ENCODE measurements at places on chromosomes 13 and 19. TPM values are rescaled to one million over a fixed set of nuclear protein-coding genes. Genes with fewer than 3 reads are reported as not detected.

PPM1N gene
- 2.7 TPM for polyA plus RNA-seq

REX1BD gene
- 122 TPM for polyA plus RNA-seq

C13orf46 gene
- 0.24 TPM for polyA plus RNA-seq

CEBPA gene
- 17.9 TPM for polyA plus RNA-seq

ADAMTSL5 gene
- not detected for polyA plus RNA-seq

- H3K4me1 ChIP-seq, result no peaks in the 10 kb centered on the region
- H3K27me3 ChIP-seq, result no peaks in the 10 kb centered on the region
- H3K27ac ChIP-seq, result no peak overlapping the region
Measured at GRCh38 chr13:103143432-103143831, 77.2 kb upstream of the SLC10A2 start.

GRCh38 chr19:30371960-30372824, at the start of gene ZNF536:
Gene ZNF536, plus strand, starts transcription at chr19:30372384. Its CDS starts 71,179 bp downstream, at chr19:30443563.
- H3K27me3 ChIP-seq, result peaks cover 38% of the 10 kb centered on the region
- no peaks in the 10 kb centered on the region for H3K4me1 ChIP-seq
- H3K4me3 ChIP-seq, result no peak within 1 kb of the TSS
- DNase-seq, result no peak
- no peak within 1 kb of the TSS for H3K27ac ChIP-seq

DNA sequence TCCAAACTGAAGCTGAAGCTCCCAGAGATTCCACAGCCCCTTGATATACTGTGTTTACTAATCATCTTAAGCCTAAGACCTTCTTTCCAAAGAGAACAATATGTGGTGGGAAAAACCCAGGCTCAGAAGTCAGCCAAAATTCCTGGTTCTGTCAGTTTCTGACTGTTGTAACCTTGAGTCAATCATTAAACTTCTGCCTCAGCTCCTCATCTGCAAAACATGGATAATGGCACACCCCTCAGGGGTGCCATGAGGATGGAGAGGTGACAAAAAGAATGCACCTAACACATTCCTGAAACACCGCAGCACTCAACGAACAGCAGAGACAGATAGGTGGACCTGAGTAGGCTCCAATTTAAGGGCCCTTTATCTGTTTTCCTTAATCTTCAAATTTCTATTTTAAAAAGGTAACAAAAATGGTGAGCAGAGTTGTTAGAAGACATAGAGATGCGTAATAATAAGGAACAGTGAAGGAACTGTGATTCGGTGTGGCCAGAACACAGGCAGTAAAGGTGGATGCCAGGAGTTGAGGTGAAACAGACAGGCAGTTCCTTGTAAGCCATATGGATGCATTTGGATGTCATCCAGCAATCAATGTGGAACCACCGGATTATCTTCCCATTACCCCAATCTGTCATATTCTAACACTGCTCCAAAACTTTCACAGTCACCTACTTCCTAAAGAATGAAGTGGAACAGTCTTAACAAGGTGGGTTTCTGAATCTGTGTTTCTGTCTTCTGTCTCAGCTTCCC, 56.6 kb upstream of the DOCK9 start:
- peaks cover 93% of the 10 kb centered on the region for H3K27me3 ChIP-seq
- no peaks in the 10 kb centered on the region for H3K4me1 ChIP-seq
- no peaks in the 10 kb centered on the region for H3K36me3 ChIP-seq
- DNase-seq, result no peak

DNA sequence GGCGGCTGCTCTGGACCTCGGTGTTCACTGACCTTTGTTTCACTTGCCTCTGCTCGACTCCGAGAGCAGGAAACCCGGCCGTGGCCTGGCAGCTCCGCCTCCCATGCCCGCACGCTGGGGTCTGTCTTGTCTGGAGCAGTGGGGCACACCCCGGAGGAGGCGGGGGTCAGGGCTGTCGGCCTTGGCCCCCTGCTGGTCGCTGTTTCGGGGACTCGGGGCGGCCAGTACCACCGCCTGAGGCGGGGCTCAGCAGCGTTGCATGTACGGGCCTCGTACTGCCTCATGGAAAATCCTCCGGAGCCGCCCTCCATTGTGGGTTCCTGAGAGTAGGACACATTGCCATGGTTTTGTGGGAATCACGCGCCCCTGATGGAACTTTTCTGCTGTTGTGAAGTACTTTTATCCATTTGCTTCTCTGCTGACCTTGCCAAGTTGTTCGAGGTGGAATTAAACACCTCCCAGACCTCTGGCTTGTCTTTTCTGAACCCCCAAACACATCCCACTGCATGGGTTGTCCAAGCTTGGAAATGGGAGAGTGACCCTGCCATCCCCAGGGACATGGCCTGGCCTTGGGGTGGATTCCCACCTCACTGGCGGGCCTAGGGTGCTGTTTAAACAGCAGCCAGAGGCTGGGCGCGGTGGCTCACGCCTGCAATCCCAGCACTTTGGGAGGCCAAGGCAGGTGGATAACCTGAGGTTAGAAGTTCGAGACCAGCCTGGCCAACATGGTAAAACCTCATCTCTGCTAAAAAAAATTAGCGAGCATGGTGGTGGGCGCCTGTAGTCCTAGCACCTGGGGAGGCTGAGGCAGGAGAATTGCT, 5.5 kb upstream of the NDUFS7 start:
- H3K4me1 ChIP-seq, result no peaks in the 10 kb centered on the region
- H3K36me3 ChIP-seq, result peaks cover 13% of the 10 kb centered on the region
- no peaks in the 10 kb centered on the region for H3K27me3 ChIP-seq
- no peak for DNase-seq
- H3K27ac ChIP-seq, result no peak overlapping the region
- H3K4me3 ChIP-seq, result no peak overlapping the region

- no peak overlapping the region for H3K4me3 ChIP-seq
- H3K4me1 ChIP-seq, result peaks cover 23% of the 10 kb centered on the region
- no peak for DNase-seq
- H3K36me3 ChIP-seq, result no peaks in the 10 kb centered on the region
Measured at GRCh38 chr19:38280030-38280921, 15.9 kb downstream of the SPINT2 start.

DNA sequence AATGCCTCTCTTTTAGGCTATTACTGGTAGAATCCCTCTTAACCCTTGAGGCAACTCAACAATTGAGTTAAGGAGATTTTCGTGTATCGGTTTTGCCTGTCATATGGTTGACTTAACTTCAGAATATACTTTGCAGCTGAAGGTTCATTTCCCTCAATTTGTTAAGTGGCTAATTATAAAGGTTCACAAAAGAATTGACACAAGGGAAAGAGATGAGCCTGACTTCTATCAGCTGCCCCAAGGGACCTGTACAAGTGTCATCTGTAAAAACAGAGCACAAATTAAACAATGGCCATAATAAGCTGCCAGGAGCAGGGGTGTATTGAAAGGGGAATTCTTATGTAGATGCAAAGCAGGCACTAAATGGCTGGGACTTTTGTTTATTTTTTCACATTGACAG, 334.8 kb upstream of the OBI1 start:
- no peaks in the 10 kb centered on the region for H3K4me1 ChIP-seq
- no peak overlapping the region for H3K27ac ChIP-seq
- H3K36me3 ChIP-seq, result no peaks in the 10 kb centered on the region
- DNase-seq, result no peak
- no peak overlapping the region for H3K4me3 ChIP-seq

DNA sequence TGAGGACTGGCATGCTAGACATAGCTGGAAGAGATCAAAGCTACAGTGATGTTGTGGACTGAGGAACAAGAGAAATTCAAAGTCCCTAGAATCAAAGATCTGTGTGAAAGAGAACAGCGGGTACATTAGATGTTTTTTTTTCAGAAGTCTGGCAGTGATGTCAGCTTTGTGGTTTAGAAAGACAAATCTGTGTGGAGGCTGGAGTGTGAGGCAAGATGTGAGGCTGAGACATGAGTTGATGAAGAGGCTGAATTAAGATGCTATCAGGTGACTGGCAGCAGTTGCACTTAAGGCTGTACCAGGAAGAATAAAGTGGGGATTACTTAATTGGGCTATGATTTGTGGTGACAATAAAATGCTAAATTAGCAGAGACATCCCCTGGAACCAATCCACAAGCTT, 46.5 kb downstream of the DNAJC3 start:
- no peak for DNase-seq
- no peaks in the 10 kb centered on the region for H3K4me1 ChIP-seq
- peaks cover 28% of the 10 kb centered on the region for H3K36me3 ChIP-seq
- no peaks in the 10 kb centered on the region for H3K27me3 ChIP-seq
- H3K4me3 ChIP-seq, result no peak overlapping the region

- H3K4me3 ChIP-seq, result no peak overlapping the region
- H3K36me3 ChIP-seq, result peaks cover 100% of the 10 kb centered on the region
- no peak for DNase-seq
- no peak overlapping the region for H3K27ac ChIP-seq
- no peaks in the 10 kb centered on the region for H3K27me3 ChIP-seq
Measured at GRCh38 chr19:45848922-45849321, 14.0 kb downstream of the SYMPK start.

GRCh38 chr13:106619688-106620555, 52.0 kb upstream of the ARGLU1 start:
- no peak overlapping the region for H3K27ac ChIP-seq
- H3K27me3 ChIP-seq, result peaks cover 14% of the 10 kb centered on the region
- H3K4me3 ChIP-seq, result no peak overlapping the region
- peak; percentile 5 for DNase-seq

DNA sequence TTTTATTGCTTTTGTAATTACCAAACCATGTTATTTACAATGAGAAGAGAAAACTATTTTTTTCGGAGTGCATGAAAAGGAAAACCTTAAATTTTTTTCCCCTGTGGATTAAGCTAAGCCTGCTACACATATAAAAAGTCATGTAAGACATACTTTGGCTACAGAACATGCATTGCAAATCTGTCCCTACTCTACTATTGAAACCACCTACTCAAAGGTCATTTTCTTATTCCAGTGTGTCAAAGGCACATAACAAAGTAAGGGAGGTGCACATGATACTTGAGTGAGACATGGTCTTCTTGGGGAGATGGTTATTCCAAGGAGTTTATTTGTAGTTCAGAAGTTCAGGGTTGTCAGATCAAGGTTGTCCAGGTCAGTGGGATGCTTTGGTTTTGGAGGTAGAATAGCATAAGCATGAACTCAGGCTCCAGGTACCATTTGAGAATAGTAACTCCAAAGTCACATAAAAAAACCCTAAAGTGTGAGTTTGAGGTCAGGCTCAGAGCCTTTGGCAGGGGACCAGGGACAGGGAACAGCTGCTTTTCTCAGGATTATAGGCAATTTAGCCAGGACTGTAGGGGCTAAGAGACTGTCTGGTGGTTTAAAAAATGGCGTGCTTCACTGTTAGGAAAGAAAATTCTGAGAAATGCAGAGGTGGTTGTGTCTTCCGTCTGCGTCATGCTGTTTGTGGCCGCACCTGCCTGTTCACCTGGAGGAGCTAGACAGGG, 15.4 kb downstream of the FARP1 start:
- no peak overlapping the region for H3K27ac ChIP-seq
- H3K4me1 ChIP-seq, result no peaks in the 10 kb centered on the region
- no peak for DNase-seq

DNA sequence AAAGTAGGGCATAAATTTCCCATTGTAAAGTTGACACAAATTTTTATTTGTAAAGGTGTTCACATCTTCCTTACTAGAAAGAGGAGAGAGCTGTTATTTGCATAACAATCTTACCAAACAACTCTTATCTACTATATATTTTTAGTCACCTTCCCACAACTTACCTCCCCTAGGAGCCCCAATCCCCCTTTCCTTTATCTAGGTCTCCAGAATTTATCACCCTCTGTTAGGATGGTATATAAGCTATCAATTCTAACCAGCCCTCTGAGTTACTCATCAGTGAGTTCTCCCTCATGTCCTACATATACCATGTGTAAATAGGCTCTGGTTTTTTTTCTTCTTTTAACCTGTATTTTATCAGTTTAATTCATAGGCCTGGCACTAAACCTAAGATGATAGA, 62.2 kb downstream of the DCT start:
- H3K4me1 ChIP-seq, result peaks cover 17% of the 10 kb centered on the region
- H3K4me3 ChIP-seq, result no peak overlapping the region
- no peaks in the 10 kb centered on the region for H3K36me3 ChIP-seq
- DNase-seq, result no peak
- H3K27ac ChIP-seq, result no peak overlapping the region
- H3K27me3 ChIP-seq, result peaks cover 12% of the 10 kb centered on the region

- peaks cover 85% of the 10 kb centered on the region for H3K36me3 ChIP-seq
- no peak overlapping the region for H3K4me3 ChIP-seq
- H3K27me3 ChIP-seq, result no peaks in the 10 kb centered on the region
- DNase-seq, result no peak
Measured at GRCh38 chr19:39372047-39372802, 18.7 kb downstream of the PAF1 start.

DNA sequence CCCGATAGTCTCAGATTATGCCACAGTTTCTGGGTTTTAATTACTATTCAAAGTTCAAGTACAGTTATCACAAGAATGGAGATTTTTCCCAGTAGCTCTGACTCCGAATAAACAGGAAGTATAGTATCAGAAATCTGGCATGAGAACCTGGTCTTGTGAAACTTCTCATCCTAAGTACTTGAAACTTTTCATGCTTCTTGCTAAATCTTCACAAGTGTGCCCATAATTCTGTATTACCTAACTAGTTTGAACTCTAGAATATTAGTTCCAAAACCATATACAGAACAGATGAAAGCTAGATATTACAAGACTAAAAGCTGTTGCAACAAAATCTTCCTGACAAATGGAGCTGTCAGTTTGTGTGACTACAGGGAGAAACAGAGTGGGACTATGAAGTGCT, 70.5 kb upstream of the CSNK1A1L start:
- H3K27ac ChIP-seq, result no peak overlapping the region
- no peaks in the 10 kb centered on the region for H3K27me3 ChIP-seq
- H3K4me1 ChIP-seq, result no peaks in the 10 kb centered on the region
- H3K36me3 ChIP-seq, result no peaks in the 10 kb centered on the region
- no peak overlapping the region for H3K4me3 ChIP-seq
- DNase-seq, result no peak

GRCh38 chr19:36685835-36686234, 1.6 kb upstream of the ZNF567 start:
- H3K36me3 ChIP-seq, result peaks cover 10% of the 10 kb centered on the region
- H3K27ac ChIP-seq, result no peak overlapping the region
- H3K4me3 ChIP-seq, result no peak overlapping the region
- H3K4me1 ChIP-seq, result peaks cover 23% of the 10 kb centered on the region
- no peaks in the 10 kb centered on the region for H3K27me3 ChIP-seq

DNA sequence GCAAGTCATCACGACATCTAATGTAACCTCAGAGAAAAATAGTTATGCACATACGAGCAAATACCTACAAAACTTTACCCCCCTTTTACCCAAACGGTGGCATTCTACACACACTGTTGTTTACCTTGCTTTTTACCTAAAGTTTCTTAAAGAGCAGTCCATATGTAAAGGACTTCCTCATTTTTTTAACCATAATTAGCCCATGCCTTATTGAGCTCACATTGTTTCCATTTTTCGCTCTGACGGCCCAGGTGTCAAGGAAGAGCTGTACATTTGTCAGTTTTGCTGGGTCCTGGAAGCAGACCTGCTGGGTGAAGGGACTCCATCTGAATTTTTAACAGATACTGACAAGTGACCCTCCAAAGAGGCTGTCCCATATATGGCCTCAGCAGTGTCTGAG, 89.4 kb downstream of the STK24 start:
- H3K4me3 ChIP-seq, result no peak overlapping the region
- H3K27ac ChIP-seq, result no peak overlapping the region
- H3K4me1 ChIP-seq, result peaks cover 18% of the 10 kb centered on the region
- H3K36me3 ChIP-seq, result no peaks in the 10 kb centered on the region
